ENCODE measurements at places on chromosomes 11 and 22. TPM values are rescaled to one million over a fixed set of nuclear protein-coding genes. Genes with fewer than 3 reads are reported as not detected.

- peaks cover 14% of the 10 kb centered on the region for H3K27me3 ChIP-seq
- no peak overlapping the region for H3K27ac ChIP-seq
- H3K4me3 ChIP-seq = no peak overlapping the region
Measured at GRCh38 chr11:65502274-65502554, 3.4 kb downstream of the MALAT1 start.

NOX4 gene
- total RNA-seq = not detected

OR51B4 gene
- total RNA-seq = not detected

DNA sequence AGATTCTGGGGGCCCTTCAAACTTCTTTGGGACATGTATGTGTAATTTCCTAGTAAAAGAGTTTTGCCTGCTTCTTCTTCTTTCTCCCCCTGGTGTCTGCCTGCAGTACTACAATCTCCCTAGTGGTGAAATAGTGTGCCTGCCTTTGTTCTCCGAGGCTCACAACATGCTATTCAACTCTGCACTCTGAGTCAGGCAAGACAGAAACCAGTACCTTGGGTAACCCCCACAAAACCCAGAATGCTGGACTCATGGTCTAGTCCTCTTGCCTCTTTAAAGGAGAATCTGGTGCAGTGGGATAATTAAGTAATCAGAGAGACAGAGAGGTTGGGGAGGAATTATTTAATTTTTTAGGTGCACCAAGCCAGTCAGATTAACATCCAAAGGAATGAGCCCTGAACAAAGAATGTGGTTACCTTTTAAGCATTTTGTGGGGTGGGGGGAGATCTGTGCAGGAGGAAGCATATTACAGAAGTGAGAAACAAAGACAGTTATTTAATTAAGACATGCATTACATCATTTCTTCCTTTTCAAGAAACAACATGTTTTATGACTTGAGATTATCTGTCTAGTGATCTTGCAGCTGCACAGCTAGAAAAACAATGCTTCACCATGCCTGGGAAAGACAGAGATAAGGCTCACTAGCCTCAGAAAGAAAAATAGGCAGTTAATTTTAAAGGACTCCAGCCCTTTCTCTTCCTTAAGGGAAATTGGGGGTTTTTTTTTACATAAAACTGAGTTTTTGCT lies 11.0 kb upstream of the MS4A6A start:
- H3K36me3 ChIP-seq = no peaks in the 10 kb centered on the region
- peaks cover 9% of the 10 kb centered on the region for H3K4me1 ChIP-seq
- H3K4me3 ChIP-seq = no peak overlapping the region
- peak; percentile 71 for DNase-seq

DNA sequence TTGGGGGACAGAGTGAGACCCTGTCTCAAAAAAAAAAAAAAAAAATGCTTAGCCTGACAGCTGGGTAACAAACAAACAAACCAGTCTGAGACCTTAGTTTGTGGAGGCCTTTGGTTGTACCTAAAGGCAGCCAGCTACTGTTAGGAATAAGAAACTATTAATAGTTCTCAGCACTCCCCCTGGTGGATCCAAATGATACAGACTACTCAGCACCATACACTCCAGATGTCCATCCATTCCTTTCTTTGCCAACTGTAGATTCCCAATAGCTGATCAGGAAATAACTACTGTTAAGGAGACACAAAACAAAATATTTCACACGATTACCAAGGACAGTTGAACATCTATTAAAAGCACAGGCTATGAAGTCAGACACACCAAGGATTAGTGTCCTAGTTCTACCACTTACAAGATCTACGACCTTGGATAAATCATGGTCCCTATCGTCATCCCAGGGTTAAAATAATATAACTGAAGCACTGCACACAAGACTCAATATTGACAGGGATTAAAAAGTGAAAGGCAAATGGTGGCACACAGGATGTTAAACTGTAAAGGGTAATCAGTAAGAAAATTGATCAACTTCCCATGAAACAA lies 17.2 kb downstream of the CLDN25 start:
- no peak for DNase-seq
- no peaks in the 10 kb centered on the region for H3K4me1 ChIP-seq
- H3K27ac ChIP-seq = no peak overlapping the region
- no peaks in the 10 kb centered on the region for H3K27me3 ChIP-seq
- H3K4me3 ChIP-seq = no peak overlapping the region

TECTA gene
- 0.17 TPM for total RNA-seq

DNA sequence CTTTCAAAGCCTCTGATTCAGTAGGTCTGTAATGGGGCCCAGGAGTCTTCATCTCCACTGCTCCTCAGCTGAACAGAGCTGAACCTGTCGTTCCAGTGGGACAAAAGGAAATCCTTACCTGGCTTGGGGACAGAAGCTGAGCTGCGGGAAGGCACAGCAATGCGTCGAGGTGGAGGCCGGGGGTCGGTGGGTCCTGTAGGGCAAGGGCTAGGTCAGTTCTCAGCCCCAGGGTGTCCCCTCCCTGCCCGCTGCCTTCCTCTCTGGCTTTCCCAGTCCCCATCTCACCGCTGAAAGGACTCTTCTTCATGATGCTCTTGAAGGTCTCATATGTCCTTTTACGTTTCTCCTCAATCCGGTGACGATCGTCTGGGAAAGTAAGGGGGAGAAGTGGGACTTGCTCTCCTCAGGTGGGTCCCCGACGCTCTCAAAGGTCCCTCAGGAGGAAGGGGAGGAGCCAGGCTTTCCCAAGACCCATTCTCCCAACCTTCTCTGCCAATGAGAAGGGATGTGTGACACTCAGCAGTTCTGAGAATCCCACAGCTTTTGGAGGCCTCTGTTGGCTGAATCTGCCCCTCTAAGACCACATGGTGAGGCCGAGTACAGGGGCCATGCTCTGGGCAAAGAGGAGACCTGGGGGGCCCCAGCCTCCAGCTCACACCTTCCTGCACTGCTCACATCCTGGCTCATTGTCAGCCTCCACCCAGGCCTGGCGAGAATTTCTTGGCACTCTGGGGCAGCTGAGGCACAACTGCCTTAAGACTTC lies 7.0 kb downstream of the RELA start:
- peak overlapping the region; percentile 63 for H3K27ac ChIP-seq
- peaks cover 62% of the 10 kb centered on the region for H3K36me3 ChIP-seq
- H3K4me3 ChIP-seq = no peak overlapping the region

- no peak for DNase-seq
- no peaks in the 10 kb centered on the region for H3K36me3 ChIP-seq
- H3K27me3 ChIP-seq = peaks cover 9% of the 10 kb centered on the region
- no peaks in the 10 kb centered on the region for H3K4me1 ChIP-seq
- H3K27ac ChIP-seq = no peak overlapping the region
Measured at GRCh38 chr11:57217053-57217452, 20.0 kb downstream of the APLNR start.

OR2D2 gene
- total RNA-seq = not detected

GRCh38 chr11:47234669-47235100 lies 13.9 kb downstream of the ACP2 start:
- peak overlapping the region; percentile 82 for H3K27ac ChIP-seq
- peak overlapping the region; percentile 30 for H3K4me3 ChIP-seq
- peak; percentile 63 for DNase-seq
- H3K4me1 ChIP-seq = peaks cover 27% of the 10 kb centered on the region

- no peaks in the 10 kb centered on the region for H3K4me1 ChIP-seq
- no peaks in the 10 kb centered on the region for H3K36me3 ChIP-seq
- H3K4me3 ChIP-seq = no peak overlapping the region
- H3K27ac ChIP-seq = no peak overlapping the region
Measured at GRCh38 chr11:120680322-120680721, 168.8 kb downstream of the GRIK4 start.

DNA sequence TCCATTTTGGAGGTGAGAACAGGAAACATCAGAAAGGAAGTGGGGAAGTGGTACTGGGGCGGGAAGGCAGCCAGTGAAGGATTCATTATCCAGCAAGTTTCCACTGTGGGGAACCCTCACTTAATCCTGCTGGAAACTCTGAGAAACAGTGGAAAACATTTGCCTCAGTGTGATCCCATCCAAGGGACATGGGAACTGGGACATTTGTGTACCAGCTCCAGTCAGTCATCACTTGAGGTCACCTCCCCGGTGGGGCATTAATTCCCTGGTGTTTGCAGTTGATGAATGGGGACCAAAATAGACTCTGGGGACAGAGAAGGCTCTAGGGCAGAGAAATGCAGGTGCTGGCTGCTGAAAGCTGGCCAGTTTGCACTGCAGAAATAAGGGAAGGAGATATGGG lies 599.9 kb downstream of the BUD13 start:
- no peaks in the 10 kb centered on the region for H3K4me1 ChIP-seq
- H3K27ac ChIP-seq = no peak overlapping the region
- no peak overlapping the region for H3K4me3 ChIP-seq

- H3K27ac ChIP-seq = no peak overlapping the region
- DNase-seq = no peak
- H3K4me1 ChIP-seq = peaks cover 11% of the 10 kb centered on the region
Measured at GRCh38 chr11:77073328-77074001, 6.7 kb downstream of the CAPN5 start.

MRPL40 gene
- total RNA-seq = 36.5 TPM

DENND5A gene
- total RNA-seq = 41.9 TPM

GRCh38 chr11:19077965-19078364 lies 17.4 kb upstream of the MRGPRX2 start:
- peaks cover 5% of the 10 kb centered on the region for H3K27me3 ChIP-seq
- no peak overlapping the region for H3K27ac ChIP-seq
- H3K36me3 ChIP-seq = no peaks in the 10 kb centered on the region
- no peaks in the 10 kb centered on the region for H3K4me1 ChIP-seq
- no peak for DNase-seq
- H3K4me3 ChIP-seq = no peak overlapping the region

GRCh38 chr11:66081505-66081904 lies 11.4 kb downstream of the PACS1 start:
- peaks cover 88% of the 10 kb centered on the region for H3K4me1 ChIP-seq
- peaks cover 18% of the 10 kb centered on the region for H3K36me3 ChIP-seq
- peak; percentile 86 for DNase-seq
- H3K27me3 ChIP-seq = no peaks in the 10 kb centered on the region
- H3K4me3 ChIP-seq = peak overlapping the region; percentile 73

GRCh38 chr11:129419386-129419785 lies 43.7 kb downstream of the BARX2 start:
- no peak overlapping the region for H3K27ac ChIP-seq
- no peaks in the 10 kb centered on the region for H3K27me3 ChIP-seq
- peaks cover 5% of the 10 kb centered on the region for H3K4me1 ChIP-seq
- no peak for DNase-seq

CHRM1 gene
- not detected for total RNA-seq

CYP2R1 gene
- 14.6 TPM for total RNA-seq

CALCB gene
- 2.5 TPM for total RNA-seq

GRCh38 chr11:115148101-115148500 lies 356.1 kb downstream of the CADM1 start:
- no peaks in the 10 kb centered on the region for H3K27me3 ChIP-seq
- no peaks in the 10 kb centered on the region for H3K36me3 ChIP-seq
- no peak overlapping the region for H3K4me3 ChIP-seq
- H3K4me1 ChIP-seq = no peaks in the 10 kb centered on the region
- DNase-seq = no peak
- H3K27ac ChIP-seq = no peak overlapping the region

- H3K4me1 ChIP-seq = peaks cover 60% of the 10 kb centered on the region
- no peak for DNase-seq
- no peaks in the 10 kb centered on the region for H3K27me3 ChIP-seq
- H3K4me3 ChIP-seq = peak overlapping the region; percentile 20
- H3K36me3 ChIP-seq = peaks cover 28% of the 10 kb centered on the region
- H3K27ac ChIP-seq = no peak overlapping the region
Measured at GRCh38 chr22:23233084-23233531, 52.8 kb downstream of the BCR start.

NRGN gene
- total RNA-seq = 17.0 TPM

DNA sequence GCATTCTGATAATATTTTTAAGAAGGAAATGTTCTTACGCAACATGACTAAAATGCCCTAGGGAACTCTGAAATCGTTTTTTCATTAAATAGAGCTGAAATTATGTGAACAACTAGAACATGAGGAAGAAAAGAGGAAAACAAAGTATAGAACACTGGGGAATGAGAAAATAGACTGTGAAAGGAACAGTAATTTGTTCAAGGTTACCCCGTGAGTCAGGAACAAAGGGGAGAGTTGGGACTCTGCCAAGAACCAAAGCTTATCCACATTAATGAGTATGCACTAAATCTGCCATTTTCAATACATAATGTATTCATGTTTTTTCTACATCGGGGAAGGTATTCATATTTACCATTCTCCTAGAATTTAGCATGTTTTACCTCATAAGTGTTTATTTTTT lies 961.8 kb upstream of the CCDC90B start:
- H3K36me3 ChIP-seq = no peaks in the 10 kb centered on the region
- H3K4me3 ChIP-seq = no peak overlapping the region
- no peaks in the 10 kb centered on the region for H3K4me1 ChIP-seq
- H3K27me3 ChIP-seq = no peaks in the 10 kb centered on the region
- H3K27ac ChIP-seq = no peak overlapping the region

CARD18 gene
- not detected for total RNA-seq

DNA sequence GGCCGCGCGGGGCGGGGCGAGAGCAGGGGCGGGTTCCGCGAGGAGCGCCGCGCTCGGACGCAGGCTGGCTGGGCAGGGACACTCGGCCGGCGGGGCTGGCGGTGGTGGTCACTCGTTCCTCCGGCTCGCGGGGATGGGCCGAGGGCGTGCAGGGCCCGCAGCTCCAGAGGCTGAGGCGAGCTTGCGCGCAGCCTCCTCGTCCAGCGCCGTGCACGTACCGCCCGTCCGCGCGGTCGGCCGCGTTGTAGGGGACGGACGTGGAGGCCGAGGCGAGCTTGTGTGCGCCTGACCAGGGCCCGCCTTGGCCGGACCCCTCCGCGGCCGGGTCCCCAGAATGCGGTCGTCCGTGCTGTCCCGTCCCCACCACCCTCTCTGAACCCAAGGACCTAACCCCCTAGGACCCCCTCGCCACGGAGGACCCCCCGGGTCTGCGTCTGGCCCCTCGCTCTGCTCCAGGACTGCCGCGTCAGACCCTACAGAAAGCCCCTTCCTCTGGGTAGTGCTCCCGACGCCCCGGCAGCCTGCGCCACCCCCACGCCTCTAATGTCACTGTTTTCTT lies 569 bp upstream of the YPEL1 start:
- no peak for DNase-seq
- no peaks in the 10 kb centered on the region for H3K36me3 ChIP-seq
- H3K27me3 ChIP-seq = peaks cover 1% of the 10 kb centered on the region
- H3K4me1 ChIP-seq = peaks cover 13% of the 10 kb centered on the region
- no peak overlapping the region for H3K27ac ChIP-seq
- H3K4me3 ChIP-seq = no peak overlapping the region

GRCh38 chr11:73585834-73586575 lies 11.9 kb downstream of the FAM168A start:
- no peak for DNase-seq
- H3K4me3 ChIP-seq = no peak overlapping the region
- H3K27ac ChIP-seq = no peak overlapping the region
- H3K4me1 ChIP-seq = peaks cover 4% of the 10 kb centered on the region
- H3K36me3 ChIP-seq = peaks cover 6% of the 10 kb centered on the region
- no peaks in the 10 kb centered on the region for H3K27me3 ChIP-seq

- H3K4me1 ChIP-seq = peaks cover 25% of the 10 kb centered on the region
- peak overlapping the region; percentile 90 for H3K27ac ChIP-seq
- H3K36me3 ChIP-seq = peaks cover 57% of the 10 kb centered on the region
- no peaks in the 10 kb centered on the region for H3K27me3 ChIP-seq
Measured at GRCh38 chr11:71489311-71490043, 36.5 kb downstream of the NADSYN1 start.

PNPLA3 gene
- 0.31 TPM for total RNA-seq
